ENCODE measurements at places on chromosomes 13 and 19. TPM values are rescaled to one million over a fixed set of nuclear protein-coding genes. Genes with fewer than 3 reads are reported as not detected.
A peak's percentile ranks its signal among the peaks of the same experiment; 100 is the strongest.

CRX gene
- not detected for total RNA-seq

DNA sequence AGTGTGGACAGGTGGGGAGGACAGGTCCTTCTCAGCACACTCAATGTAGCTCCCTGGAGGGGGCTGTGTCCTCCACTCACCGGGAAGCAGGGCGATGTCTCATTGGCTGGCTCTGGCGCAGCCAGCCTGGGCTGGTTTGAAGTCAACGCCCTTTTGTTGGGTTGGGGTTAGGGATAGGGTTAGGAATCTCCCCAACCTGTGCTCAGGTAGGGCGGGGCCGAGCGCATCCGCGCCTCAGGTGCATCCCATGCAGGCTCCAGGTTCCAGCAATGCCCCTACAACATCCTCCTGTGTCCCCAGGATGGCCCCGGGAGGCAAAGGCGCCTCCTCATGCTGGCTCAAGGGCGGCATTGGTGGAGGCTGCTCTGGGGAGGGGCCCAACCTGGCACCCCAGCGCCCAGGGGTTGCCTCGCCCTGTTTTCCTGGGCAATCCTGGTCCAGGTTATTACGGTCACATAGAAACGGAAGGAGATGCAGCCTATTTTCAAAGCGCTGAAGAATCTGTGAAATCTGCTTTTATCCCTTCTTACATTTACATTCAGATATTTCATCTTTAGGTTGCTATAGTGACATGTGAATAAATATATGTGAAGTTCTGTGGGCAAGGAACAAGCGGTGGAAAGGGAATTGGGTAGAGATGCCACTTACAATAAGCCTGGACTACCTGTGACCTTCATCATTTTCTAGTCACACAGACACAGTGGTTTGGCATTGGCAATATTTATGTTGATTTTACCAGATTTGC is 74.3 kb downstream of the TM9SF2 start:
- no peak for DNase-seq

DNA sequence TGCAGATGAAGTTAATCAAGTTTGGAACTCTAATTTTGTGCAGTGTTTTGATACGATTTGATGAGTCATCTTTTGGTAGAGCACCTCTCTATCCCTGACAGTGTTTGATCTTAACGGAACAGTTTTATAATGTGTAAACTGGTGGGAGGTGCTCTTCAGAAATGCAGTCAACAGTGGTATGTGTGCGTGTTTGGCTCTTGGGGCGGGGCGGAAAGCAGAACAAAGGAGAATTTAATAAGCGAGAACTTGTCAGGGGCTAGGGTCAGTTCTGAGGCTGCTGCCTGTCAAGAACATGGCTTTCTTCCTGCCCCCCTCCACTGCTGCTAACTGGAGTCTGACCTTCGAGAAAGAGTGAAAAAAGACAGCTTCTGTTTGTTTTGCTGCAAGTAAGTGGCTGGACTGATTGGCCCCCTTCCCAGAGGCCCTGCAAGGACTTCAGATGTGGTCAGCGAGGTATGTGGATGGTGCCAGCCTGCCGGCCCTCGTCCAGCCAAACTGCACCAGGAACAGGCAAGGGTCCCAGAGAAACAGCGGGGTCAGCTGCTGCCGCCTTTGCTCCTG is 40.8 kb downstream of the BBC3 start:
- peak; percentile 38 for DNase-seq

DNA sequence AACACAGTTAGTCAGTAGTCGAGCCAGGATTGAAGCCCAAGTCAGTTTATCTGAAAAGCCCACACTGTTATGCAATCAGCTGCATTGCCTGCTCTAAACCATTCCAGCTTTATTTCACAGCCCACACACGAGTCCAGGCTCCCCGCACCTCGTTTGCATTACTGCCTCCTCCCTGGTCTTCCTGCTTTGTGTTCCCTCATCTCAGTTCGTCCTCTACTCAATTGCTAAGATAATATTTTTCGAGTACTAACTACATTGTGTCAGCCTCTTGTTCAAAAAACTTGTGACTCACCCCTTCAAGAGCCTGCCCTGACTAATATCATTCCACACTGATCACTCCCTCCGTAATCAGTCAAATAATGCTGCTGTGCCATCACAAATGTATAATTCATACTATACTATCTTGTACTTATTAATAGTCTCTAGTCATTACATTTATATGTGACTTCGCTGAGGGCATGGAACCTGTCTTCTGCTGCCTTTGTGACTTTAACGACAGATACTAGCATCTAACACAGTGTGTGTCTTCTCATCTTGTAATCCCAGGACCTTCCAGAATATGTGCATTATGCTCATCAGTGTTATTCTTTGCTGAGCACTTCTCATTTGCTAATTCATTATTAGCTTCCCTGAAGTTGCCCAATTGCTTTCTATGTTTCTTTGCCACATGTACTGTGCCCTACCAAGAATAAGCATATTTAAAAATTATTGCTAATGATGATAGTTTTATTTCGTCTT is 26.2 kb upstream of the WDFY2 start:
- no peak for DNase-seq

DNA sequence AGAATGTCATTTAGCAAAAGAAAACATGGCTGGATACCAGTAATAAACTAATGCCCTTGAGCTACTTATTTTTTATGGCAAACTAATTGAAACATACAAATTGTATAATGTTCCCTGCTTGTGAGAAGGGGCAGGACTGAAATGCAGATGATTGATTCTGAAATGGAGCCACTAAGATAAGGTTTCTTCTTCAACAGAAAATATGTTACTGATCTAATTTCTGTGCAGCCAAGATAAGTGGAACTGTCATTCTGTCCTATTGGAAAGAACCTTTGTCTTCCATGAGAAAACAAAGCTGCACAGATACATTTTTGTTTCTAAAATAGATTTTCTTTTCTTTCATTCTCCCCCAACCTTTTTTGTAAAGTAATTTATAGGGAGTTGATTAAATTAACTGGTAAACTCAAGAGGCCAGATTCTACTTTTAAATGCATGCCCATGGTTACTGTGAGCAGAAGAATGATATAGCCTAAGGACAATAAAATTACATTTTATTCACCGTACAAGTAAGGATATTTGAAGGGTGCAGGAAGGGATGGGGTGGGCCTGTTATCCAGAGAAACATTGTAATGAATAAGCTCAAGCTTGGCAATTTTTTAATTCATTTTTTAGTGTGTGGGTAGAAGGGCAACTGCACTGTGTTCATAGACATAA is 39.9 kb downstream of the STARD13 start:
- no peak for DNase-seq

DNA sequence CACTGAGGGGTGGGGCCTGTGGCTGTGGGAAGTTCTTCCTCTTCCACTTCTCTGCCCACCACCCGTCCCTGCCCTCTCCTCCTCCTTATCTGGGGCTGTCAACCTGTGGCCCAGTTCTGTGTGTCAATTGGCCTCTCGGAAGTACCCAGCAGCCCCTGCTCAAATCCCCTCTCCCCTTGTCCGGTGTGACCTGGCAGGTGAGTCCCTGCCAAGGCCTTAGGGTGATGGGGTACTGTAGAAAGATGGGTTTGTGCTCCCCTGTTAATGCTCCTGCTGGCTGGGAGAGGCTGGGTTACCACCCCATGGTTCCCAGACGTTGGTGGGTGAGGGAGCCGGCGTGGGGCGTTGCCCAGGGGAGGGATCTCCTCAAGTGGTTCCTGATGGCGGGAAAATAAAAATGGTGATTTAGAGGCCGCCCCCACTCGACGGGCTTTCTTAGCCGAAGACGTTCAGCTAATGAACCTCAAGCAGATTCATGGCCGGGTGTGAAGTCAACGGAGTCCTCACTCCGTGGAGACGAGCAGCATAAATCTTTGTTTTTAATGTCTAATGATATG is 141.2 kb downstream of the URI1 start:
- DNase-seq: no peak

METTL21C gene
- 3.0 TPM for total RNA-seq
